ENCODE measurements at places on chromosomes 1 and 21.

- DNase-seq: no peak
Observed at GRCh38 chr21:31553926-31554325, 105.6 kb upstream of the SOD1 start.

DNA sequence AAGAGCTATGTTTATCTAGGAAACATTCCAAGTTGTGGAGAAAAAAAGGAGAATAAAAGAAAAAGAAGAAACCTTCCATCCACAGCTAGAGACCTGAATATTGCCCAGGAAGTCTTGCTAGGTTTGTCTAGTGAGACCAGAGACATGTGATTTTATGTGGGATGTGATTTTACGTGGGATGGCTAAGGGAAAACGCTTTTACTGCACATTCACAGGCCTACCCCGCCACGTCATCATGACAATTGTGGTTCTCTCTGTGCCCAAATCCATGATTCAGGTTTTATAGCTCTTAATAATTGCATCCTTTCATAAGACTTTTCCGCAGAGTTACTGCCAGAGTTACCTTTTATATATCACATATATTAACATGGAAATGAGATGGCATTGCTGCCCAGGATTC is 86.4 kb upstream of the SSX2IP start:
- no peak for DNase-seq

DNA sequence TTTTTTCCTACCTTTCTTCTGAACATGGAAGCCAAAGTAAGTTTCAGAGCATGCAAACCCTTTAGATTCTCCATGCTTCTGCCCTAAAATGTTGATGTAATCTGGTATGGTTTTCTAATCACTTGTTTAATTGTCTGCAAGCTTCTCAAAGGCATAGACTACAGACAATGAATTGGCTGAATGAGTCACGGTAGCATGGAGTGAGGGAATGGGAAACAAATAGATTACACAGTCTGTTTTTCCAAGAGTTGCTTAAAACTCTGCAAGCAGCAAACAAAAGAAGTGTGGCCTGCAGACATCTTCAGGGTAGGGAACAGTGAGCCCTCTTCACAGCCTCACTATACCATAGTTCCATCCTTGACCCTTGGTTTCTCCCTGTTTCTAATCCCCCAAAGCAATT is 326.0 kb downstream of the BARHL2 start:
- DNase-seq: no peak

- no peak for DNase-seq
Observed at GRCh38 chr1:16076031-16076864, 2.8 kb upstream of the FAM131C start.

DNA sequence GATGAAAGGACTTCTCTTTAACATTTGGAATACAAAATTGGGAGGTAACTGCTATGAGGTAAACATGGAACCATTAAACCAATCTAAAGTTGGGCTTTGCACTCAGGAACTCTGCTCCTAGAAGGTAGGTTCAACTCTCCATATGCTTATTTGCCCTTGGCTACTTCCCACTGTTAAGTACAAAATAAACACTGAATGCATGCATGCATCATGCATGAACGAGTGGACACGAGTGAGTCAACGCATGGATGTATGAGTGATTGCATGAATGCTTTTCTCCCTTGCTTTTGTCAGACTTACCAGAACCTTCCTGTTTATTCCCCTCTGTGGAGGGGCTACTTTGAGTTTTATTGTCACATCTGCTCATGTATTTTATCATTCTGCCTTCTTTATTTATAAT is 42.4 kb upstream of the RUNX1 start:
- no peak for DNase-seq

DNA sequence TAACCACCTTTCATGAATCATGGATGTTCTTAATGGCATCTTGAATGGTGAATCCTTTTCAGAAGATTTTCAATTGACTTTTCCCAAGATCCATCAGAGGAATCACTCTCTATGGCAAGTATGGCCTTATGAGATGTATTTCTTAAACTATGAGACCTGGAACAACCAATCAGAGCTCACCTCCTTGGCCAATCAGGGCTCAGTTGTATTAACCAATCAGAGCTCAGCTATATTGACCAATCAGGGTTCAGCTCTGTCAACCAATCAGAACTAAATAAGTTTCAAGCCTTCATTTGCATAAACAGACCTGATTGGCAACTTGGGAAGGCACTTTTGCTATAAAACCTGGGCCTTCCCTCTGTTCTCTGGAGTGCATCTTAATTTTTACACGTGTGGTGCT is 13.6 kb upstream of the FAM3B start:
- DNase-seq: no peak

- DNase-seq: no peak
Observed at GRCh38 chr21:30148906-30149305, 17.7 kb downstream of the CLDN17 start.

Data from right renal pelvis (tissue), 4 donors.